ENCODE measurements at places on chromosomes 11 and 22.

- no peak for DNase-seq
Measured at GRCh38 chr22:24951942-24952836, at the start of gene KIAA1671. Gene KIAA1671 (plus strand): TSS chr22:24952716. CDS start chr22:25028000, 75,284 bp downstream.

DNA sequence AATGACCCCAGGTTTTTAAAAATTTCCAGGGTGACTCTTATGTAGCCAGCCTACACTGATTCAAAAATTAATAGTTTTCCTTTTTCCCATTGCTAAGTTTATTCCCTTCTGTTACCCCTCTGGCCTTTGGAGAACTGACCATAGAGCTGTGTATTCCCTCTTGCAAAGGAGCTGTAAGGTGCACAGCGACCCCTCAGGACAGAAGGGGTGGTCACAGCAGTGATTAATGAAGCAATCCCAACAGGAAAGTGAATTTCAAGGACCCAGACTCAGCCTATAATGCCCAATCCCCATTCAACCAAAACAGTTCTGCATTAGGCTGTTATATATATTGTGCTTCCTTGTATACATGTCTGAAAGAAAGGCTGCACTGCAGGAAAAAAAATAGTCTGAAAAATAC, 147.1 kb downstream of the WT1 start:
- no peak for DNase-seq

- no peak for DNase-seq
Measured at GRCh38 chr22:19941365-19942082, at the start of the genes COMT and TXNRD2. Gene COMT (plus strand): TSS chr22:19941772. CDS start chr22:19962527, 20,755 bp downstream. Gene TXNRD2 (minus strand): TSS chr22:19941818. CDS start chr22:19941803, 15 bp downstream.

DNA sequence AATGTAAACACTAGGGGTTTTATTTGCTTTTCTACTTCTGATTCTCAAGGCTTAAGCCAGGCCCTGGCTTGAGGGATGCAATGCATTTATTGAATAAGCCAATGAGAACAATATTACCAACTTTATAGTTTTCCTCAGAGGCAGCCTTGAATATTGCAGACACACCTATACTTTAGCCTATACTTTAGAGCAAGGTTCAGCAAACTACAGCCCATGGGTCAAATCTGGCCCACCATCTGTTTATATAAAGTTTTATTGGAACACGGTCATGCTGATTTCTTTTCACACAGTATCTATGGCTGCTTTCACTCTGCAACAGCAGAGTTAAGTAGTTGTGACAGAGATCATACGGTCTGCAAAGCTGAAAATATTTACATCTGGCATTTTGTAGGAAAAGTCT, 50.3 kb upstream of the E2F8 start:
- DNase-seq = no peak

DNA sequence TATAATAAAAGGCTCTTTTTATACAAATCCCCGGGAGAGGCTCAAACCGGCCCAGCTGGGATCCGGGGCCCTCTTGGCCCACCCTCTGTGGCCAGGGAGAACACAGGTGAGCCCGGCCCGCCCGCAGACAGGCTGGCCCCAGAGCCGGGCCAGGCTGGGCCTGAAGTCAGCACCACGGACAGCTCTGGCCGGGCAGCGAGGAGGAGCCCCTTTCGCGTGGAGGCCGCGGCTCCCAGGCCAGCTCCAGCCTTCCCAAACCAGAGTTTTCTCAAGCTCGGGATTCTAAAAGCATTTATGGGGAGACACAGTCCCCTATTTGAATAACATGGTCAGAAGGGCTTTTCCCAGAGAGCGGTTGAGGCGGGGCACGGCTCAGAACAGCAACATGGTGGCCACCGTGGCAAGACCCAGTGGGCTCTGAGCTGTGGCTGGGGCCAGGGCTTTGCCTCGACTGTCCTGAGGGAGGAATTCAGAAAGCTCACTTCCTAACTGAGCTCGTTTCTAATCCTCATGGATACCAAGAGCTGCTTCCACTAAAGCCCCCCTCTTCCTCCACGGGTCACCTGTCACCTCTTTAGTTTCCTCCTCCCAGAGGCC, 115.4 kb downstream of the BRD1 start:
- no peak for DNase-seq

GRCh38 chr22:39428597-39429071, 28.2 kb upstream of the MGAT3 start:
- no peak for DNase-seq

DNA sequence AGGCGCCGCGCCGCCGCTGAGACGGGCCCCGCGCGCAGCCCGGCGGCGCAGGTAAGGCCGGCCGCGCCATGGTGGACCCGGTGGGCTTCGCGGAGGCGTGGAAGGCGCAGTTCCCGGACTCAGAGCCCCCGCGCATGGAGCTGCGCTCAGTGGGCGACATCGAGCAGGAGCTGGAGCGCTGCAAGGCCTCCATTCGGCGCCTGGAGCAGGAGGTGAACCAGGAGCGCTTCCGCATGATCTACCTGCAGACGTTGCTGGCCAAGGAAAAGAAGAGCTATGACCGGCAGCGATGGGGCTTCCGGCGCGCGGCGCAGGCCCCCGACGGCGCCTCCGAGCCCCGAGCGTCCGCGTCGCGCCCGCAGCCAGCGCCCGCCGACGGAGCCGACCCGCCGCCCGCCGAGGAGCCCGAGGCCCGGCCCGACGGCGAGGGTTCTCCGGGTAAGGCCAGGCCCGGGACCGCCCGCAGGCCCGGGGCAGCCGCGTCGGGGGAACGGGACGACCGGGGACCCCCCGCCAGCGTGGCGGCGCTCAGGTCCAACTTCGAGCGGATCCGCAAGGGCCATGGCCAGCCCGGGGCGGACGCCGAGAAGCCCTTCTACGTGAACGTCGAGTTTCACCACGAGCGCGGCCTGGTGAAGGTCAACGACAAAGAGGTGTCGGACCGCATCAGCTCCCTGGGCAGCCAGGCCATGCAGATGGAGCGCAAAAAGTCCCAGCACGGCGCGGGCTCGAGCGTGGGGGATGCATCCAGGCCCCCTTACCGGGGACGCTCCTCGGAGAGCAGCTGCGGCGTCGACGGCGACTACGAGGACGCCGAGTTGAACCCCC, 798 bp downstream of the BCR start:
- DNase-seq = no peak

GRCh38 chr11:8512547-8512946, 81.5 kb downstream of the STK33 start:
- no peak for DNase-seq

- no peak for DNase-seq
Measured at GRCh38 chr22:20788627-20789344, 14.9 kb downstream of the SERPIND1 start.

DNA sequence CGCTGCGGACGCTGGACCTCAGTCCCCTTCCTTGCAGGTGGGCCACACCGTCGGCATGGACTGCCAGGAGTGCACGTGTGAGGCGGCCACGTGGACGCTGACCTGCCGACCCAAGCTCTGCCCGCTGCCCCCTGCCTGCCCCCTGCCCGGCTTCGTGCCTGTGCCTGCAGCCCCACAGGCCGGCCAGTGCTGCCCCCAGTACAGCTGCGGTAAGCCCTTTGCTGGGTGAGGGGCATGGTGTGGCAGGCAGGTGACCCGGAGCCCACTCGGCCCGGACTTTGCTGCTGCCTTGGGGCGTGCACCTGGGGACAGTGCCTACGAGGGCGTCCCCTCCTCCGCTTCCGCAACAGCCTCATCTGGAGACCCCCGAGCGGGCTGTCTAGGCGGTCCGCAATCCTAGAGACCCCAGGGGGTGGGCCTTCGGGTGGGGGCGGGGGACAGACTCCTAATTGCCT, 25.4 kb upstream of the MUC5B start:
- DNase-seq = no peak

DNA sequence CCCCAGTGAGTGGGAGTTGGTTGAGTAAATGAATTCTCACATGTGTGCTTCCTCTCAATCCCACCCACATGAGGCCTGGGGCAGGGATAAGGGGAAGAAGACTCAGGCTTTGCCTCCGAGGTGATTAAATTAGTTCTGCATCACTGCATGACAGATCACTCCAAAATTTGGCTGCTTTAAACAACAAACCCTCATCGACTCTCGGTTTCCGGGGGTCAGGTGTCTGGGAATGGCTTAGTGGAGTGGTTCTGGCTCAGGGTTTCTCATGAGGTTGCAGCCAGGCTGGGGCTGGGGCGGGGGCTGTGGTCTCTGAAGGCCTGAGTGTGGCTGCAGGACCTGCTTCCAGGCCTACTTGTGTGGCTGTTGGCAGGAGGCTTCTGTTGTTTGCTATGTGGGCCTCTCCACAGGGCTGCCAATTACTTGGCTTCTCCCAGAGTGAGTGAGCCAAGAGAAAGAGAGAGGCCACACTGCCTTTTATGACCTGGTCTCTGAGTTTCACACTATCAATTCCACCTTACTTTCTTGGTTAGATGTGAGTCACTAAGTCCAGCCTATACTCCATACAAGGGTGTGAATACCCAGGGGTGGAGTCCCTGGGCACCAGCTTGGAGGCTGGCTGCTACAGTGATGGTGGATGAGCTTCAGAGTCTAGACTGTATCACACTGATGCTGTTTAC, 15.9 kb downstream of the MOGAT2 start:
- DNase-seq = no peak

GRCh38 chr11:97414801-97415200, 1025.0 kb downstream of the JRKL start:
- DNase-seq = no peak

DNA sequence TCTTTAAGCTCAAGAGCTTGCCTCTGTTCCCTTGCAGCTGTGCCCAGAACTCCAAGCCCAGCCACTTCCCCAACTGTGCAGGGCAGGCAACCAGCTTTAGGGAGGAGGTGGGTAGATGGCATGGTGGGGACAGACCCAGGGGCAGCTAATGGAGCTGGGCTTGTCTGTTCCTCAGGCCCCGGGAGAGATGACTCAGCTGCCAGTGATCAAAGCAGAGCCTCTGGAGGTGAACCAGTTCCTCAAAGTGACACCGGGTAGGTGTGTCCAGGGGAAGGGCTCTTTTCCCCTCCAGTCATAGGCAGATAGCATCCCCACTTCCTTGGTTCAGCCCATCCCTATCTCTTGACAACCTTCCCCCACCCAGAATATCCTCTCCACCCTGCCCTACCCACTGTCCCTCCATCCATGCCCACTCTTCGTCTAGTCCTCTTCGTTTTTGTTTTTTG, 32.4 kb downstream of the CREB3L1 start:
- DNase-seq = no peak

DNA sequence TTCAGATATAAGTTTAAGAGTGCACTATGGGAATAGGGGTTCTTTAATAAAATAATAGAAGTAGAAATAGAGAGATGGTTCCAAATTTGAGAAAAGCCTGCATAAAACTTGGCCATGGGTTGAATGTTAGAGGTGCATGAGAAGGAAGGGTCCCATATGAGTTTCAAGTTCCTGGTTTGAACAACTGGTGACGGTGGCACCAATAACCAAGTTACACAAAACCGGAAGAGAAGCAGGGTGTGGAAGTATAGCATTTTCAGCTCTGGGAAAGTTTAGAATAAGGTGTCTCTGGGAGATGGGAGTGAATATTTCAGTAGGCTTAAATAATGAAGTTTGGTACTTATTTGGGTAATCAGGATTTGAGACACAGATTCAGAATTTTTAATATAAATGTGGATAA, 2.4 kb downstream of the CASP1 start:
- no peak for DNase-seq

Data from retinal pigment epithelial cell (primary cell).